Hippocampal formation (tissue), 2 donors: ENCODE measurements at places on chromosomes 11 and 22.

GRCh38 chr11:13338019-13338426, 60.4 kb downstream of the BMAL1 start:
- no peak for DNase-seq

- DNase-seq, result no peak
Measured at GRCh38 chr22:20141186-20142077, 9.4 kb downstream of the CCDC188 start.

- no peak for DNase-seq
Measured at GRCh38 chr22:47083379-47083986, 321.0 kb downstream of the TBC1D22A start.

DNA sequence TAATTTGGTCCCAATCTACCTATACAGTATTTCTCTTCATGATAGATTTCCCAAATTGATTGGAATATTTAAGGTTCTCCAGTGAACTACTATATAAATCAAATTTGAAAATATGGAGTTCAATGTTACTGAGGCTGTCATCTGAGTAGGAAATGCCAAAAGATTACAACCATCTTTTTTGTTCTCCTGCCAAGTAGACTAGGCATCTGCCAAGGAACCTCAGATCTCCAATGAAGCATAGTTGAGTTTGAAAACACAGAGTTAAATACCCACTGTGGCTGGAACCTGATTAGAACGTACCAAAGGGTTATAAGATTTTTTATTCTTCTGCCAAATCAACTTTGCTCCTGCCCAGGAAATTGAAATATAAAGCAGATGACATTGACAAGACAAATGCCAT, 330.9 kb downstream of the CNTN5 start:
- no peak for DNase-seq

- DNase-seq, result no peak
Measured at GRCh38 chr22:46183733-46184132, 33.4 kb downstream of the PPARA start.

DNA sequence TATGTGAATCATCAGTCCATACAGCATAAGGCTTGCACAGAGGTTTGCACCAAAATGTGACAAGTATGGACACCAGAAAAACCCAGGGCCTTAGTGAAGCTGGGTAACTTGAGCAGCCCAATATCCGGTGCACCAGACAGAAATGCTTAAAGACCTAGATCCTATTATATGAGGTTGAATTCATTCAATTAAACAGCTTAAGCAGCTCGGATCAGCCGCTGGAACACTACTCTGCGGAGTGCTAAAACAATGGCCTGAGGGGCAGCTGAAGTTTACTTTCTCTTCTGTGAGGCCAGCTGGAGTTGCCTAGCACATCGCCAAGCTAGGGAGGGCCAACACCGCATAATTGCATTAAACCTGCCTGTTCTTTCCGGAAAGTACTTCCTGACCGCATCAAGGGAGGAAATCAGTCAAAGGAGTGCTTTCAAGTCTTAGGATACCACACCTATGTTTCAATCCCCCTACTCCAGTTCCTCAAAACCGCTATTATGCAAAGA, 17.0 kb upstream of the FAM181B start:
- DNase-seq, result no peak

DNA sequence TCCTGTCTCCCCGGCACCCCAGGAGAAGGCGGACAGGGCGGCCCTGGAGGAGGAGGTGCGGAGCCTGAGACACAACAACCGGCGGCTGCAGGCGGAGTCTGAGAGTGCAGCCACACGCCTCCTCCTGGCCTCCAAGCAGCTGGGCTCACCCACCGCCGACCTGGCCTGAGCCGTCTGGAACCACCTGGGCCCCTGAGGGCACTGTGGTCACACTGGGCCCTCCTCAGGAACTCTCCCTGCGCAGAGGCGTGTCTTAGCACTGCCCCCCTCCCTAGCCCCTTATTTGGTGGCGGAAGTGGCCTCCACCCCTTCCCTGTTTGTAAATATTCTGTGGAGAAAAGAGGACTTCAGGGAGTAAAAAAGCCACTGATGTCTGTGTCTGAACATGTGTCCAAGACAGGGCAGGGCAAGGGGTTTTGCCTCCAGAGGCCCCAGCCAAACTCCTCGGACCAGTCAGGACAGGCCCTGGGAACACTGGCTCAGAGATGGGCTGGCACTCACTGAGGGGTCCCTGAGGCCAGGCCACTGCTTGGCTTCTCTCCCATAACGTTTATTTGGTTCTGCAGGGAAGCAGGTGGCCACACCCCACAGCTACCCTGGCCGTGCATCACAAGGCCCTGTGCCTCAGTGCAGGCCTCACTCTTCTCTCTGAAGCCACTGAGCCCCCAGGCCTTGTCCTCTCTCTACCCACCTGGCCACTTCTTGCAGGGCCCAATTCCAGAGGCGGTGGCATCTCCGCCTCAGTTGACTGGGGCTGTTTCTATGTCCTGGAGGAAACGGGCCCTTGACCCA, 12.0 kb downstream of the RELA start:
- DNase-seq, result no peak

DNA sequence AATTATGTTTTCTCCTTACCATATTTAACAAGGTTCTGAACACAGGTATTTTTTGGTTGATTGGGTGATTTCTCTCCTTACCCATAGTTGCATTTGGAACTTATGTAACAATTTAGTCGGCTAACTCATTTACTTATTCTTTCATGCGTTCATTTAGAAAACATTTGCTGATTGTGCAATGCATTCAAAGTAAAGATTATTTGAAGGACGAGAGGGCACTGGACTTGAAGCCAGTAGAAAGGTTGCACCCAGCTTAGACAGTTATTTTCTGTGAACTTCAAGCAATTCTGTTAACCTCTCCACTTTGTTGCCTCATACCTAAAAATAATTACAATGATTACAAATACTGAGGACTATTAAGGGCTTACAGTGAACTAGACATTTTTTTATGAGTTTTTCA, 769.6 kb downstream of the LRRC4C start:
- no peak for DNase-seq

DNA sequence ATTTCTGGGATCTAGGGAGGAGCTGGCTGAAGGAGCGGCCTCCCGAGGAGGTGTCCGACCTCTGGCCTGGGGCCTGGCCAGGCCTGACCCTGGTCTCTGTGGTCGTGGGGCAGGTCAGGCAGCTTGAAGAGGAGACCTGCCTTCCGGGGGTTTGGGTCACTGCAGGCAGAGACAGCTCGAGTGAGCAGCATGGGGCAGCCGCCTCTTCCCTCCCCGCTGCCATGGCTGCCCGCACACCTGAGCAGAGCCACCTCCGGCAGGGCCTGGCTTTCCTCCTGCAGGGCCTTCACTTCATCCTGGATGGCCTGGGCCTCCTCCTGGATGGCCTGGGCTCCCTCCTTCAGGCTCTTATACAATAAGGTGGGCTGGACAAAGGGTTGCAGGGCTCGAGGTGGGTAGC, 8.0 kb upstream of the NAALADL1 start:
- no peak for DNase-seq

- DNase-seq, result peak; percentile 77
Measured at GRCh38 chr11:129279326-129280026, 87.4 kb upstream of the ARHGAP32 start.

GRCh38 chr11:119166368-119167076, 2.0 kb upstream of the NLRX1 start:
- no peak for DNase-seq

DNA sequence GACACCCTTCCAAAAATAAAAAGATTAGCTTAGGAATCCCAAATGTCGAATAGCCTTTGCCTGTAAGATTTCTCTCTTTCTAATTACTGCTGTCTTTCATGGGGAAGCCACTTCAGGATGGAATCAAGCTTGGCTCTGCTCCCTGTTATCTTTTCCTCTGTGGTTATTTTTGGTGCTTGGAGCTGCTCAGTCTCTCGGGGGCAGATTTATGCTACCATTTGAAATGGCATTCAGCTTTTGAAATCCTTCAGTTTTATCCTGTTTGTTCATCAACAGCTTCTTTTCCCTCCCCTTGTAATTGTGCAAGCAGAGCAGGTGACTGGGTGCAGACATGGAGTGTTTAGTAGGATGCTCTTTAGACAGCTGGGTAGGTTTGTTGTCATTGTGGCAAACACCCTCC, 111.0 kb downstream of the DBX1 start:
- no peak for DNase-seq

DNA sequence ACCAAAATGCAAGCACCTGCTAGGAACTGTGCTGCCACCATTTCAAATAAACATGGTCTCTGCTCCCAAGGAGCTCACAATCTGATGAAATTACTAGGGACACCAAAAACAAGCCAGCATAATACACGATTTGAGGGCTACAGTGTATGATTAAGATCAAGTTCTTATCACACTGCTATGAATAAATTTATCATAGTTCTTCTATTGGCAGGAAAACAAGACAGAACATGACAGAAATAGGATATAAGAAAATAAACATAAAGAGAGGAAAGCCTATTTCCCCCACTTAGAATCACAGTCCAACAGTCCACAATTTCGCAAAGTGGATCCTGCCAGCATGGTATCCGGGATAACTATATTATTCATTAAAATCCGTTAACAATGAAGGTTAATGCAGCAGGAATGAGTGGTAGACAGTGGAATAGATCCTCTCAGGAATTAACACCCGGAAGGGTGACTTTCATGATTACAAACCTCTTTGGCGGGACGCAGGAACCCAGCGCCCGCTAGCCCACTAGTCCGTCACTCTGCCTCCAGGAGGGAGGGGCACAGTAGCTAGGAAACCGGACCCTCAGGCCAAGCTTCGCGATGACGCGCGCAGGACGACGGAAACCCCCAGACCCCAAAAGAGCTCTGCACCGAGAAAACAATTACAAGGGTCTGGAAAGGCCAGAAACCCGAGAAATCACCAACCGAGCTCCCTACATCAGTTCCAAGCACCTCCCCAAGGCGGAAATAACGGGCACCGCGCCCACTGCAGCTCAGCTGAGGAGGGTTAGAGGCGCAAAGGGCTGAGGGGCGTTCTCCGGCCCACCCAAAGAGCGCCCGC, 607 bp downstream of the CCDC82 start:
- DNase-seq, result no peak

GRCh38 chr22:43481568-43482317, 69.9 kb downstream of the MPPED1 start:
- DNase-seq, result no peak

- DNase-seq, result no peak
Measured at GRCh38 chr11:102757823-102758549, 22.4 kb downstream of the MMP10 start.

DNA sequence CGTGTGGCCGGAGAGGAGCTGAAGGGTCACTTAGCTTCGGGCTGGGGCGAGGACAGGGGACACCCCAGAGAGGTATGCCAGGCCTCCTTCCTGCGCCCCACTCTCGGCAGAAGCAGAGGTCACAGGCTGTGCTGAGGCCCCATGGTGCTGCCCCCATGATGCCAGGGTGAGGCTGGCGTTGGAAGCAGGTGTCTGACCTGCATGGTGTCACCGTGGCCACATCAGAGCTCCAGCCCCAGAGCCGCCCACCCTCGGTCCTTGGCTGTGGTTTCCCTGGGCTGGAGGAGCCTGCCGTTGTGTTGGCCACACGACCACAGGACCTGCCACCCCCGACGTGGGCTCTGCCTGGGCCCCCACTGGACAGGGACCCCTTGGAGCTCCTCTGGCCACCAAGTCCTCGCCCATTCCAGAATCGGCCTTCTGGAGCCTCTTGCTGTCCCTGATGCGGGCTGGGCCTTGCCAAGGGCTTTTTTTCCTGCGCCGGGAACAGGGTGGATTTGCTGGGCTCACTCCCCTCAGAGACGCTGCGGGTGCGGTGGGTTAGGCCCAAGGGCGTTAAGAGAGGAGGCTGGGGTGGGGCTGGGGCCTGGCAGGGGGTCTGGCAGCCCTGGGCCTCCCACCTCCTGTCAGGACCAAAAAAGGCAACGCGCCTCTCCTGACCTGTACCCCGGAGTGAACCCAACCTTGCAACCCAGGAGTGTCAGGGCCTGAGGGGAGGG, 8.2 kb upstream of the TSSC4 start:
- DNase-seq, result no peak

GRCh38 chr22:49930596-49931412, 12.4 kb downstream of the CRELD2 start:
- peak; percentile 73 for DNase-seq

GRCh38 chr11:85062659-85063058, 564.5 kb downstream of the DLG2 start:
- no peak for DNase-seq

DNA sequence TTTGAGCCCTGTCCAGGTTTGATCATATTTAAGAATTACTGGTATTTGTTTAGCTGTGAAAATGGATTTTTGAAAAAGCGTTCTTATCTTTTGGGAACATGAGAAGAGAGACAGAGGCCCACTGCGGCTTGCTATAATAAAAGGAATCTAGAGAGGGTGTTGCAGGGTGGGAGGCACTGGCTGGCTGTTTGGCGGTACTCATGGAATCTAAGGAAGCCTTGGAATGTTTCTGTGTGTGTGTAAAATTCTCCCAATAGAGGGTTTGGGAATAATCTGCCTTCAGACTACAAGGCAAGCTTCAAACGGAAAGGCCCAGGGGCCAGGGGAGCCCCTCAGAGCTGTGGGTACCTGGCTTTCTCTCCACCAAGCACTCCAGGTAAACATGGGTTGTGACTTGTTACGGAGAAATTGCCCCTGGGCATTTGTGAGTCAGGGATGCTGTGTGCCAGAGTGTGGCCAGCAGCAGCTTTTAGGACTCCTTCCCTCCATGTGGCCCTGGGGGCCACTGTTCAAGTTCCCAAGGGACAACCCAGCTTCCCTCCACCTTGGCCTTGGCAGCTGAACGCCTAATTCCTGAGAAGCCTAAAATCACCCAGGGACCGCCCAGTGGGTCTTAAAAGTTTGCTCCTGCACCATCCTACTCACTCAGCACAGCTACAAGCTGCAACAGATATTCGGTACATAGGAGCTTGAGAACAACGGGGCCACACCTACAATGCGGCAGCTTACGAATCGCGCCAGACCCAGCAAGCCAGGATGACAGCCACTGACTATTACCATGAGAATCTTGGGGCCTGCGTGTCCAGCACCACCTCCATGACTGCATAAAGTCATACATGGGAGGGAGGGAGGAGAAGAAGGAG, 14.1 kb upstream of the SYT8 start:
- DNase-seq, result no peak

DNA sequence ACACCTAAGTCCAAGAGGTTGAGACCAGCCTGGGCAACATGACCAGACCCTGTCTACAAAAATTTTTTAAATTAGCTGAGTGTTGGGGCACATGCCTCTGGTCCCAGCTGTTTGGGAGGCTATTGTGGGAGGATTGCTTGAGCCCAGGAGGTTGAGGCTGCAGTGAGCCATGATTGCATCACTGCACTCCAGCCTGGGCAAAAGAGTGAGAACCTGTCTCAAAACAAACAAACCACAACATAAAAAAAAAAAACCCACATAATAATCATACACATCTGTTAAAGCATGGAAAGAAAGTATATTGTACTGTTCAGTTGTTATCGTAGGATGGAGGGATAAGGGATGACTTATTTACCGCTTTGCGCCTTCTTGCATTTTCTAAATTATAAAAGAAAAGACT, 35.9 kb upstream of the GRK2 start:
- no peak for DNase-seq
